Left ventricle myocardium inferior (tissue), 1 donor: ENCODE measurements at places on chromosomes 2 and 18.

DNA sequence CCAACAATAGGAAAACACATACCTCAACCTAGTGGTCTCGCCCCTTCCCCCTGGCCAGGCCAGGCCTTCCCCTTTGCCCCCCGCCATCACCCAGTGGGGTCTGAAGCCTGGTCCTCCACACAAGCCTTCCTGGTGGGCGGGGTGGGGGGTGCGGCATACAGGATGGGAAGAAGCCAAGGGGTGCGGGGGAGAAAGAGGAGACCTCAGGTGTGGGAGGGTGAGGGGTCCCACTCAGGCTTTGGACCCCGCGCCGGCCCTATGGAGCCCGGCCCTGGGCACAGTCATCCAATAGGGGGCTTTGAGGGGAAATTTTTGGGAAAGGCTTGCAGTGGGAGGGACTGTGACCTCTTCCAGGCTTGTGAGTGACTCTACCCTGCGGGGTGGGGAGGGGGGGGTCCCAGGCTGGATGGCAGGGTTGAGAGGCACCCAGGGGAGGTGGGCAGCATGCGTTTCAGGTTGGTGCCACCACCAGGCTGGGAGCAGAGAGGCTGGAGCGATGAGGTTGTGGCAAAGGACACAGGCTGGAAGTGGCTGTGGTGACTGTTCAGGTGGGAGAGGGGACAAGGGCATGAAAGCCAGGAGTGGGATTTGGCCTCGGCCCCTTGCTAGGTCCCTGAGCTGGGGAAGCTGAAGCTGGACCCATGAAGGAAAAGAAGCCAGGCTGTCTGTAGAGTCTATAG, 1.3 kb downstream of the SLC66A3 start:
- no peak overlapping the region for H3K27ac ChIP-seq
- no peaks in the 10 kb centered on the region for H3K27me3 ChIP-seq
- no peaks in the 10 kb centered on the region for H3K36me3 ChIP-seq
- peaks cover 27% of the 10 kb centered on the region for H3K4me1 ChIP-seq
- H3K4me3 ChIP-seq, result peak overlapping the region; percentile 88

DNA sequence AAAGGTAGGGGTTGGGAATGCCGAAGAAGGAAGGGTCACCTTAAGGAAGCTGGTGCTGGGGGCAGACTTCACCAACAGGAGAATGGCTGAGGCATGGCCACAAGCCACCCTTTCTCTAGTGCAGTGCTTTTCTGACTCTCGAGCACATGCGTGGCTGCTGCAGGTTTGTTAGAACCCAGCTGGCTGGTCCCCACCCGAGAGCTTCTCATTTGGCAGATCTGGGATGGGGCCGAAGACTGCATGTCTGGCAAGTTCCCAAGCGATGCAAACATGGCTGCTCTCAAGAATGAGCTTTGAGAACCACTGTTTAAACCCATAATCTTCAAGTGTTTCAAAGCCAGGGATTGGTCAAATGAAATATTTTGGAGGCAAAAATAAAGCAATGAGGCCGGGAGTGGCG, 63.2 kb downstream of the LONRF2 start:
- DNase-seq, result no peak
- peaks cover 4% of the 10 kb centered on the region for H3K4me1 ChIP-seq
- H3K4me3 ChIP-seq, result no peak overlapping the region
- H3K27ac ChIP-seq, result no peak overlapping the region
- H3K36me3 ChIP-seq, result no peaks in the 10 kb centered on the region

DNA sequence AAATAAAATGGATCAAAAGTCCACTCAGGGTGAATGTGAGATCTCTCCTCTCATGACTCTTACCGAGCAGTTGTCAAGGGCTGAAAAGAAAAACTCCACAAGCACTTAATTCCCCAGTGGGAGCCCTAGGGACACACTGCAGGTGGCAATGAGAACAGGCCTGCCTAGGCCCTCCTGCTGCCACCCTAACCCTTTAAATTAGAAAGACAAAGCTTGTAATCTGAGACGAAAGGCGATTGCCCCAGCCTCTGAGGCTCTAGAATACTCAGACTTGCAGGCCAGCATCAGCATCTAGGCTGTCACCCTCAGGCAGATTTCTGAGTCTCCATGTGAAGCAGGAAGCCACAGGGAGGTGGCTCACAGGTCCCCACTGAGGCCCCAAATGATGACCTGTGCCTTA, 457.0 kb upstream of the MYT1L start:
- H3K4me3 ChIP-seq, result no peak overlapping the region
- no peak for DNase-seq
- H3K36me3 ChIP-seq, result no peaks in the 10 kb centered on the region

DNA sequence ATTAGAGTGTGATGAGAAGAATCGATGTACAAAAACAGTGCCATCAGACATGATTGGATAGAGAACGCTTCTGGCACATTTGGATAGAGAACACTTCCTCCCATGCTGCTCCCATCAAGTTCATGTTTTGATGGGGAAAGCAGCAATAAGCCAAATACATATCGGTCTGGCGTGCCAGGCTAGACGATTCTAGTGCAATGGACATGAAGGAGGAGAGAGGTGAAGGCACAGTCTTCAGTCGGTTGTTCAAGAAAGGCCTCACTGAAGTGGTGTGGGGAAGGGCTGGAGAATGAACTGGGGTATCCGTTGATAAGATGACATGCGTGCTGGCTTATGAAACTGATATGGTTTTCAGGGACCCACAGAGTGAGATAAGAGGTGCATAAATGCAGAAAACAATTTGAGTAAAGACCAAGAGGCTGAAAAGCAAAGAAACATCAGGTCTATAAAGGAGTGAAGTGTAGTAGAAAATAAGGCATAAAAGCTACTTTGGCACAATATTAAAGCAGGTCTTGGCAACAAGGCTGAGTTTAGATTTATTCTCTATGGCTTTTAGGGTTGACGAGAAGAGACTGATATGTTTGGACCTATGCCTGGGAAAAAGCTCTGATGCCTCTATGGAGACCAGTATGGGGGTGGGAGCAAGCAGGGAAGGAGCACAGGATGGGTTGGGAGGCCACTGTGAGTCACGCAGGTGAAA, 117.6 kb upstream of the PIEZO2 start:
- peaks cover 10% of the 10 kb centered on the region for H3K27me3 ChIP-seq
- no peaks in the 10 kb centered on the region for H3K36me3 ChIP-seq
- no peaks in the 10 kb centered on the region for H3K4me1 ChIP-seq
- no peak overlapping the region for H3K4me3 ChIP-seq
- DNase-seq, result no peak

DNA sequence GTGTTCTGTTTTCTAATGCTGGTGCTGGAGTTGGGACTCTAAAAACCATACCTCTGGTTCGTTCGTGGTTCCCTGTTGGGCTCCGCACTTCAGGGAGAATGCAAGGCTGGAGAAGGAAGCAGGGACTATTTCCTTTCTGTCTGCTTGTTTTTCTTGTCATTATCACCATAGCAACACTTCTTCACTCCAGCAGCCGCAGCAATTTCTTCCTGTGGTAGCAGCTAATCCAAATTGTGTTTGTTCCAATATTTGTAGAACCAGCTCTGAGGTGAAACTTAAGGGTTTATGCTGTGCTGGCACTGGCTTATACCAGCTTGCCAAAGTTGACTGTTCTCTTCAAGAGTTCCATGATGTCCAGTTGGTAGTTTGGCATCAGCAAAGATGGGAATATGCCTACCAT, 301.4 kb upstream of the SYT4 start:
- no peak overlapping the region for H3K27ac ChIP-seq
- DNase-seq, result no peak
- H3K4me1 ChIP-seq, result no peaks in the 10 kb centered on the region
- no peaks in the 10 kb centered on the region for H3K36me3 ChIP-seq
- H3K27me3 ChIP-seq, result no peaks in the 10 kb centered on the region

DNA sequence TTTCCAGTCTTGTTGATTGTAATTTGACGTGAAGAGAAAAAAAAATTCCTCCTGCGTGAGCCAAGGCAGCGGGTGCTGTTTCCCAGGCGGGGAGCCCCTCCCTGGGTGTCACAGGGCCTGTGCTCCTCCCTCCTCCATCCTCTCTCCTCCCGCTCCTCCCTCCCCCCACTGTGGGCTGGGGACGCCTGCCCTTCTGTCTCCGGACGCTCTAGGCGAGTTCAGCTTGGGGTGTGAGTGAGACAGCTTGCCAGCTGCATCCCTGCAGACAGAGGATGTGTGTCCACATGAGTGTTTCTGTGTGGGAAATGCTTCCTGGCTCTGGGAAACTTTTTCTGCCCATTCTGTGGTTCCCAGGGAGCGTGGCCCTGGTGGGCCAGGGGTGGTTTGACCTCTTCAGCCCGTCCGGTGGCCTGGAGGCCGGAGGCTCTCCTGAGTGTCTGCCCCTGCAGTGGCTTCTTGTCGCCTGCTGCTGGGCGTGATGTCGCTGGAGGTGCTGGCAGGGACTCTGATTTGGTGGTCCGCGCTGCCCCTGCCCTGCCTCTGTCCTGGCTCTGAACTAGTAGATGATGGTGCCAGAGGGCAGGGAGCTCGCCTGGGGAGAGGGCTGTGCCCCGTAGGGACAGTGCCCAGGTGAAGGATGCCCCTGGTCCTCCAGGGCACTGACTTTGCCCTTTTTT, 96.4 kb downstream of the USP40 start:
- peaks cover 61% of the 10 kb centered on the region for H3K36me3 ChIP-seq
- peaks cover 29% of the 10 kb centered on the region for H3K4me1 ChIP-seq
- H3K27me3 ChIP-seq, result no peaks in the 10 kb centered on the region
- peak overlapping the region; percentile 79 for H3K27ac ChIP-seq
- H3K4me3 ChIP-seq, result peak overlapping the region; percentile 44

- peak overlapping the region; percentile 69 for H3K27ac ChIP-seq
- H3K36me3 ChIP-seq, result peaks cover 4% of the 10 kb centered on the region
These were observed 120.8 kb upstream of the STK17B start for GRCh38 chr2:196291873-196292800.

- H3K27ac ChIP-seq, result no peak overlapping the region
- H3K4me1 ChIP-seq, result no peaks in the 10 kb centered on the region
- H3K4me3 ChIP-seq, result no peak overlapping the region
- no peak for DNase-seq
- H3K27me3 ChIP-seq, result no peaks in the 10 kb centered on the region
These were observed 539.6 kb upstream of the FSHR start for GRCh38 chr2:49693961-49694360.

DNA sequence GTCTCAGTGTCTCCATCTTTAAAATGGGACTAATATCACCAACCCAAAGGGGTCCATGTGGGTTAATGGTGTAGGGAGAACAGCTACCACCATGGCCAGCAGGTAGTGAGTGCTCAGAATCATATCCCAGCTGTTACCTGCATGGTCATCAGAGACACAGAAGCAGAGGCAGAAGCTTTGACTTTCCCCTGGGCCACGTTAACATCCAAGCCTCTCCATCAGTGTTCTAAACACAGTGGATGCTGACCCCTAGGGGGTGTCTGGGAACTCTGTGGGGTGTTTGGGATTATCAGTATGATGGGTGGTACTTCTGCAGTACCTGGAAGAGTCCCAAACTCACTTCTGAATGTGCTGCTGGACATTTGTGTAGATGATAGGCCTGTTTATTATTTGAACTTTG, 93.6 kb downstream of the GYPC start:
- H3K4me3 ChIP-seq, result no peak overlapping the region
- no peaks in the 10 kb centered on the region for H3K4me1 ChIP-seq
- H3K27ac ChIP-seq, result no peak overlapping the region

DNA sequence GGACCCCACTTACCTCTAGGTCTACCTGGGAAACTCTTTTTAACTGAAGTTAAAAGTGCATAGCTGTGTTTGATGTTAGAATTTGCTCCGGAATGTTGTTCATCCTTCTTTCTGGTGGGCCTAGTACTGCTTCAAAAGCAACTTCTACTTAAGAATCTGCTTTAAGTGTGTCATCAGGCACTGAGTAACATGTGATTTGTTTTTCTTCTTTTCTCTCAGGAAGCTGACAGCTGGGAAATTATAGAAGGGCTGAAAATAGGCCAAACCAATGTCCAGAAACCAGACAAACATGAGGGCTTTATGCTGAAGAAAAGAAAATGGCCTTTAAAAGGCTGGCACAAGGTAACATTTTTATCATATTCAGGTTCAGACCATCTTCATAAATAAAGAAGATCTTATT, 122.9 kb downstream of the PRKRA start:
- H3K27ac ChIP-seq, result no peak overlapping the region
- no peak overlapping the region for H3K4me3 ChIP-seq
- no peaks in the 10 kb centered on the region for H3K27me3 ChIP-seq
- no peaks in the 10 kb centered on the region for H3K36me3 ChIP-seq
- H3K4me1 ChIP-seq, result no peaks in the 10 kb centered on the region

- H3K27me3 ChIP-seq, result no peaks in the 10 kb centered on the region
- no peak overlapping the region for H3K4me3 ChIP-seq
These were observed 104.8 kb upstream of the CYP1B1 start for GRCh38 chr2:38180754-38181153.

- H3K36me3 ChIP-seq, result no peaks in the 10 kb centered on the region
- no peak overlapping the region for H3K27ac ChIP-seq
- H3K27me3 ChIP-seq, result no peaks in the 10 kb centered on the region
- H3K4me1 ChIP-seq, result peaks cover 7% of the 10 kb centered on the region
These were observed 153.0 kb downstream of the UXS1 start for GRCh38 chr2:106041150-106041549.

DNA sequence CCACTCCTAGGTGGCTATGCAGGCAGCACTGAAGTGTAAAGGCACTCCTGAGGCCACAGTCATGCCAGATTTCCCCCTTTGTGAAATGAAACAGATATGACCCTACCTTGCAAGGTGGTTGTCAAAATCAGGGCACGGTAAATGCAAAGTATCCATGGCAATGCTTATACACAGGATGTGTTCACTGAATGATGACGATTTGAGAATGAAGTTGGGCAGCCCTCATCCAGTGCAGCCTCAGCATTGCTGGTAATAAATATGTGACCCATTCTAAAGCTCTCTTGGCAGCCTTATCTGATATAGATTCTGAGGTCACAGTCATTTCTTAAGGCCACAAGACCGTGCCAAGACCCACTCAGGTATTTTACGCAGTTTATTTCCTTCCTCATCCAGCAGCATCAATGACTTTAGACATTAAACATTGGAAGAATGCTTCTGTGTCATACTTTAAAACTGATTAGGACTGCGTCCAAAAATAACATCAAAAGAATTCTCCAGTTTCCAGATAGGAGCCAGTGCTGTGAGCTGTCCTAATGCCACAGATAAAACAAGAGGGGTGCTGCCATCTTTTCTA, 125.5 kb upstream of the SERTAD2 start:
- H3K36me3 ChIP-seq, result no peaks in the 10 kb centered on the region
- H3K4me1 ChIP-seq, result peaks cover 17% of the 10 kb centered on the region
- peak overlapping the region; percentile 18 for H3K27ac ChIP-seq

- H3K4me1 ChIP-seq, result peaks cover 31% of the 10 kb centered on the region
- H3K27ac ChIP-seq, result no peak overlapping the region
- peaks cover 12% of the 10 kb centered on the region for H3K36me3 ChIP-seq
- no peaks in the 10 kb centered on the region for H3K27me3 ChIP-seq
- no peak overlapping the region for H3K4me3 ChIP-seq
- no peak for DNase-seq
These were observed 2.1 kb upstream of the CHCHD5 start for GRCh38 chr2:112582314-112582746.

DNA sequence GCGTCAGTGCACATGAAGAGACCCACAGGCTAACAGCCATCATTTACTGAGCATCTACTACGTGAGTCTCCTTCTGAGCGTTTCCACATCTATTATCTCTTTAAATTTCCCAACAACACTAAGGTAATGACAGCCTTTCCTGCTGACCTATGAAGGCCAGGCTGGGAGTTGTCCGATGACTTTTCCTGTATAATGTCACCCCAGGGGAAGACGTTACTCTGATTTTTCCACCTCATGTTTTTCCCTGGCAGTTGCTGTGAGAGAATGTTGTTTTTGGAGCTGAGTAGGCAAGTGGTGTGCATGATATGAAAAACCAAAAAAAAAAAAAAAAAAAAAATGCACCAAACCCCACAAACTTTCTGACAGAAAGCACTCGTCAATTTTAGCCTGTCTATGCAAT, 207.6 kb downstream of the SLC8A1 start:
- no peaks in the 10 kb centered on the region for H3K27me3 ChIP-seq
- H3K4me3 ChIP-seq, result no peak overlapping the region
- no peak for DNase-seq
- H3K4me1 ChIP-seq, result peaks cover 85% of the 10 kb centered on the region
- peak overlapping the region; percentile 77 for H3K27ac ChIP-seq

GRCh38 chr2:190791347-190791975, 89.2 kb upstream of the GLS start:
- H3K36me3 ChIP-seq, result no peaks in the 10 kb centered on the region
- H3K27ac ChIP-seq, result peak overlapping the region; percentile 65
- peaks cover 32% of the 10 kb centered on the region for H3K4me1 ChIP-seq
- peak; percentile 29 for DNase-seq
